Stimulated activated CD8-positive, alpha-beta memory T cell treated with anti-CD3 and anti-CD28 coated beads, Interleukin-4, amount 100 ng/mL, for 1 hour (primary cell): ENCODE measurements at places on chromosomes 2 and 18.

GRCh38 chr18:23036660-23037201 is 98.6 kb upstream of the CABLES1 start:
- DNase-seq: no peak

DNA sequence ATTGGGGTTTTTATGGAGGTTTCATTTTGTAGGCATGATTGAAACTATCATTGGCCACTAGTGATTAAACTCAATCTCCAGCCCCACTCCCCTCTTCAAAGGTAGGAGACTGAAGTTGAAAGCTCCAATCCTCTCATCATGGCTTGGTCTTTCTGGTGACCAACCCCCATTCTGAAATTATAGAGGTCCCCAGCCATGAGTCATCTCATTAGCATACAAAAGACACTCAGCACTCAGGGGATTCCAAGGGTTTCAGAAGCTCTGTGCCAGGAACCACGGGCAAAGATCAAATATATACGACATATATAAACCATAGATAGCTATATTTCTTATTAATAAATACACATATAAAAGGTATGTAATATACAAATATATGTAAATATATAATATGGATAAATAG is 256.0 kb upstream of the POU3F3 start:
- no peak for DNase-seq

- DNase-seq: no peak
These were observed at the start of gene QPCT for GRCh38 chr2:37344453-37345361. Gene QPCT (plus strand): TSS chr2:37344630. CDS start chr2:37344732, 102 bp downstream.

- DNase-seq: no peak
These were observed 595 bp downstream of the PARD6G start for GRCh38 chr18:80246445-80247392.

DNA sequence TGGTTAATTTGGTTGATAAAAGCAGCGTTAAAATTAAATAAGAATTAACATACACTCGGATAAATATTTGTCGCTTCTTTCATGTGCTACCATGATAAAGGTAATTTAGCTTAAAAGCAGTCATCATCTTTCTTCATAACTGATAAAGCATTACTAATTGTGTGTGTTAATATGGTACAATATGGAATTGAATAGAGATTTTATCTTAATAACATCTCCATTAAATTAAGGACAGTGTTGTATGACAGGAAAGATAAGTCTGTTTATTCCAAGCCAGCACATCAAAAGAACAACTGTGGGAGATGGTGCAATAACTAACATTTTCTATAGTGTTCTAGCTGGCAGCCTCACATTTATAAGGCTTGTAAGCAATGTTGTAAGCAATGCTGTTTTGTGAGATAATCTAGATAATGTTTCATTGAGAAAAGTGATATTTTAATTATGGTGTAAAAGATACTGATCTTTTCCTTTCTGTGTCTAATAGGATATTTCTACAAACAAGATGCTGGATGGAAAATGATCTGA is 64.4 kb upstream of the AFF3 start:
- DNase-seq: no peak

DNA sequence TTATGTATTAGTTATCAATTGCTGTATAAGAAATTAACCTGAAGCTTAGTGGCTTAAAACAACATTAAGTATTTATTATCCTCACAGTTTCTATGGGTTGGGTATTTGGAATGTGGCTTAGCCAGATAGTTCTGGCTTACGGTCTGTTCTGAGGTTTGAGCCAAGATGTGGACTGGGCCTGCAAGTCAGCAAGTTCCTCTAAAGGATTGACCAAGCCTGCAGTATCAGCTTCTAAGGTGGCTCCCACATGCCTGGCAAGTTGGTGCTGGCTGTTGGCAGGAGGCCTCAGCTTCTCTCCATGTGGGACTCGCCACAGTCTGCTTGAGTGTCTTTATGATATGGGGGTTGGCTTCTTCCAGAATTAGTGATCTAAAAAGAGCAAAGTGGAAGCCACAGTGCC is 45.0 kb upstream of the TCF4 start:
- no peak for DNase-seq
